ENCODE measurements at places on chromosomes 13 and 19.

DNA sequence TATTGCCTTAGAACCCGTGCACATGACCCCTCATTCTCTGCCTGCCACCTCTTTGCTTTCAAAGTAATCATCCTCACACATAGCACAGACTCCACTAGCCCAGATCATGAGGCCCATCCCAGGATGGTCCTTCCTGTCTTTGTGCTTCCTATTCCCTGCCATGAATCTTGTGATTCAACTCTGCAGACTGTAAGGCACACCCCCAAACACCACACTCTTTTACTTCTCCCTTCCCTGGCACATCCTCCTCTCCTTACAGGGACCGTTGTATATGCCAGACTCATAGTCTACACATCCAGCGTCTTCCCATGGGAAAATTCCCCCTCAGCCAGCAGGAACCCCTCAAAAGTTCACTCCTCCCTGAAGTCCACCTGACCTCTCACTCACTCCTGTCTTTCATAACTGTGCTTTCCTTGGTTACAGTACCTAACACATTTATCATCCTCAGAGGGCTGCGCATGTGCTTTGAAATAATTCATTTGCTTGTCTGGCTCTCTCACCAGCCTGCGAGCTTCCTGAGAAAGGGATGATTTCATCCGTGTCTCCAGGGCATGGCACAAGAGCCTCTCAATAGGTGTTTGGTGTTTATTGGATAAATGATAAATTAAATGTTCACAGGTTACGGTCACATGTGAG is 26.8 kb upstream of the LRCH1 start:
- DNase-seq, result no peak

GRCh38 chr13:69660155-69660554 is 447.5 kb upstream of the ATXN8OS start:
- no peak for DNase-seq

- no peak for DNase-seq
Observed at GRCh38 chr19:12095111-12095790, 30.7 kb downstream of the ZNF844 start.

DNA sequence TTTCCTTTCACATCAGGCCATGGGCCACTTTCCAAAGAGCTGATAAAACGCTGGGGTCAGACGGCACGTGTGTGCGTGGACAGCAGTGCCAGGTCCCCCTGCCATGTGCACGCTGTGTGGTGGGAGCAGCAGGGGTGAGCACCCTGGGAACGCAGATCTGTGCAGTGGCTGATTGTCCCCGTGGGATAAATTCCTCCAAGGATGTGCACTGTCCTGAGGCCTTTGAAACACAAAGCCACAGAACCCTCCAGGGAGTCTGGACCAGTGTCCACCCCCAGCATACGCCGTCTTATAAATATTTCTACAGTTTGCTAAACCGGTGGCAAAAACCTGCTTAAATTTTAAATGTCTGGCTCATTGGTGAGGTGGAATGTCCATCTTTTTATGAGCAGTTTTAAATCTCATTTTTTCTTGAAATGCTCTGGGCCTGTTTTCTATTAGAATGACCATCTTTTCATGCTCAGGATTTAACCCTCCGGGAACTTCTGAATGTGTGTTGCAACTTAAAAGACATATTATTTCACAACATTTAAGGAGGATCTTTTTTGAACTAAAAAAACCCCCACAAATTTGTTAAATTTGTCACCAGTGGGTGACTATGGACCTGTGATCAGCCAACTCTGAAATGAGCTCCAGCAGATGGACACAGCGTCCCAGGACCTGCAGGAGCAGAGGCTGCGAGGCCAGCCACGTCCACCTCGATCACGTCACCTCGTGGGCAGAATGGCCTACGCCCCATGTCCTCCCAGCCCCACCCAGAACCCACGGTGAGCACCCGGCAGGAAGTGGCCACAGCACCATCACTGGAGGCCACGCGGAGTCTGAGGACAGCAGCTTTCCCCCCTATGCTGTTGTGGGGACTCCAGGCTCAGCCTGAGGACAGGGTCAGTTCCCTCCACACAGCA is 68.6 kb downstream of the RASA3 start:
- DNase-seq, result peak; percentile 87

- no peak for DNase-seq
Observed at GRCh38 chr19:33273065-33273736, 29.1 kb downstream of the CEBPA start.

- no peak for DNase-seq
Observed at GRCh38 chr13:45691667-45692066, 10.5 kb upstream of the CBY2 start.

- no peak for DNase-seq
Observed at GRCh38 chr13:54614726-54615125, 1586.1 kb downstream of the OLFM4 start.

GRCh38 chr13:71964491-71965100 is 97.6 kb upstream of the DACH1 start:
- DNase-seq, result no peak

DNA sequence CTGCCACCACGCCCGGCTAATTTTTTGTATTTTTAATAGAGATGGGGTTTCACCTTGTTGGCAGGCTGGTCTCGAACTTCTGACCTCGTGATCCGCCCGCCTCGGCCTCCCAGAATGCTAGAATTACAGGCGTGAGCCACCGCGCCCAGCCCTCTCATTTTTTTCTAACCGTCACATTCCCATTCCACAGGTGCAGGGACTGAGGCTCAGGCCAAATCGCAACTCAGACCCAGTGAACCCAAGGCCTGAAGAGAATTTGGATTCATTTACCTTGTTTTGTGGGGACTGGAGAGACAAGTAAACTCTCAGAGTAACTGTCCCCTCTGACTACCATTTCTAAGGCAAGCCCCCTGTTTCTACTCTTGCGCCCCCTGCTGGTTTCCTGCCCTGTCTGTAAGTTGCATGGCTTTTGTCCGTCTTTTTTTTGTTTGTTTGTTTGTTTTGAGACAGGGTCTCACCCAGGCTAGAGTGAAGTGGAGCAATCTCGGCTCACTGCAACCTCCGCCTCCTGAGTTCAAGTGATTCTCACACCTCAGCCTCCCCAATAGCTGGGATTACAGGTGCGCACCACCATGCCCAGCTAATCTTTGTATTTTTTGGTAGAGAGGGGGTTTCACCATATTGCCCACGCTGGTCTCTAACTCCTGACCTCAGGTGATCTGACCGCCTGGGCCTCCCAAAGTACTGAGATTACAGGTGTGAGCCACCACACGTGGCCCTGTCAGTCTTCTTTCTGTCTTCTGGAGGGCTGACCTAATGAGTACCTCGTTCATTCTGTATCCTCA is 2.3 kb upstream of the STRN4 start:
- no peak for DNase-seq

- DNase-seq, result no peak
Observed at GRCh38 chr19:1690699-1691307, 38.4 kb upstream of the TCF3 start.

DNA sequence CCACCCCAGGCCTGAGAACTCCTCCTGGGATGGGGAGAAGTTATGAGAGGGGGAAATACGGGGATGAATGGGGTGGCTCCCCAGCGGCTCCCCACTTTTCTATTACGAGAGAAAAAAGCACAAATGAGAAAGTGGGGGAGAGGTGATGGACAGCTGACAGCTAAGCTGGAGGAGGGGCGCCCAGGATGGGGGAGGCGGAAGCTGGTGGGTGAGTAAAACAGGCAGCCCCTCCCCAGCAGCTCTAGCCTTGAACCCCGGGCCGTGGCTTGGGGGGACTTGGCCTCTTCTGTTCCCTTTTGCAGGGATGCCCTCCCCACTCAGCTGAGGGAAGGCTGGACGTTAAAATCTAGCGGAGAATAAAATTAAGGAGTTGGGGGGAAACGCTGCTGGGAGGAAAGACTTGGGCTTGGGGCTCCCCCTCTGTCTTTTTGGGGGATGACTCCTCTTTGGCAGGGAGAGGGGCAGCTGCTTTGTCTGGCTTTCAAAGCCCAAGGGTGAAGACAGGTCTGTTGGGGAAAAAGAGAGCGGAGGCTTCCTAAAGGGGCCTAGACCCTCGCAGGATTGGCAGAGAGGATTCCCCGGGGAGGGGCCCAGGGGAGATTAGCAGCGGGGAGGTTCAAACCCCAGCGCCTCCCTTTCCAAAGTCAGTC is 1.4 kb upstream of the SAMD1 start:
- DNase-seq, result no peak

- DNase-seq, result no peak
Observed at GRCh38 chr13:70864731-70865130, 756.5 kb upstream of the KLHL1 start.

DNA sequence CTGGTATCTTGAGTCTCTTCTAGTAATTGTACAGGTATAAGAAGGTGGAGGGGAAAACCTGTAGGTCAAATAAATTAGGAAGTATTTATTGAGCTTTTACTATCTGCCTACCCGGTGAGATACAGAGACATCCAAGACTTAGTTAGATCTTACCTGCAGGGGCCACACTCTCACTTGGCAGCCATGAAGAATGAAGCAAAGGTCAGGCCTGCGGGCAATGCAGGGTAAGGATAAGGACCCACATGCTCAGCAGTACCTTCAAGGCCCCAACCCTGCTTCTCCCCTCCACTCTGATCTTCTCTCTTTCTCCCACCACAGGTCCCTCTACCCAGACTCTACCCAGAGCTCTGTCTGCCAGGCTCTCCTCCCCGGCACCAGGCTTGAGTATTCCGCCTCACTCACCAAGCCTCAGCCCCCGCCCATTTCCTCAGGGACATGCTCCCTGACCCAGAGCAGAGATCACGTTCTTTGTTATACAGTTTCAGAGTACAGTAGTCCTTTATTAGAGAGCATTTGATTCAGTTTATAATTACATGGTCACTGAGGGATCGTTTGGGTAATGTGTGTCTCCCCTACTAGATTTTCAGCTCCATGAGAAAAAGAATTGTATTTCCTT is 18.9 kb upstream of the CLDN10 start:
- DNase-seq, result no peak

GRCh38 chr13:98989469-98990235 is 11.8 kb upstream of the DOCK9 start:
- no peak for DNase-seq

- no peak for DNase-seq
Observed at GRCh38 chr13:36057041-36057440, 74.1 kb downstream of the DCLK1 start.

GRCh38 chr13:70527599-70527998 is 419.3 kb upstream of the KLHL1 start:
- no peak for DNase-seq

DNA sequence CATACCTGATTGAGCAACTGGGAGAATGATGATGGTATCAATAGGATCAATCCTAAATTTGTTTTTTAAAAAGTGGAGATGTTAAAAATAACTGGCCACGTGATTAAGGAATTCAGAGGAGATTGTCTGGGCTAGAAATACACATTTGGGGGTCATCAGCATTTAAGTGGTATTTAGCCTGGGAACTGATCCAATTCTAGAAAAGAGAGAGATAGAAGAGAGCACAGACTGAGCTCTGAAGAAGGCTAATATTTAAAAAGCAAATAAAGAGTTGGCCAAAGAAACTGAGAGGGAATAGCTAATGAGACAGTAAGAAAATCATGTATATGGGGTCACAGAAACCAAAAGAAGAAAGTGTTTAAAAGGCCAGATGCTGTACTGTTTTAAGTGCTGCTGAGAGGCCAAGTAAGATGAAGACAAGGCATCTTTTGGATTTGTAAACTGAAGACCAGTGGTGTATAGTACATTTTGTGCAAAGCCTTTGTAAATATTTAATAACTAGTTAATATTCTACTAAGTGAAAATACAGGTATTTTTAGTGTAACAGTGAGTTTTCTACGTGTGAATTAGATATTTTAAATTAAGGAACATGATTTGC is 40.2 kb downstream of the UBL3 start:
- DNase-seq, result no peak

GRCh38 chr19:17868669-17869068 is 3.1 kb upstream of the SLC5A5 start:
- no peak for DNase-seq

DNA sequence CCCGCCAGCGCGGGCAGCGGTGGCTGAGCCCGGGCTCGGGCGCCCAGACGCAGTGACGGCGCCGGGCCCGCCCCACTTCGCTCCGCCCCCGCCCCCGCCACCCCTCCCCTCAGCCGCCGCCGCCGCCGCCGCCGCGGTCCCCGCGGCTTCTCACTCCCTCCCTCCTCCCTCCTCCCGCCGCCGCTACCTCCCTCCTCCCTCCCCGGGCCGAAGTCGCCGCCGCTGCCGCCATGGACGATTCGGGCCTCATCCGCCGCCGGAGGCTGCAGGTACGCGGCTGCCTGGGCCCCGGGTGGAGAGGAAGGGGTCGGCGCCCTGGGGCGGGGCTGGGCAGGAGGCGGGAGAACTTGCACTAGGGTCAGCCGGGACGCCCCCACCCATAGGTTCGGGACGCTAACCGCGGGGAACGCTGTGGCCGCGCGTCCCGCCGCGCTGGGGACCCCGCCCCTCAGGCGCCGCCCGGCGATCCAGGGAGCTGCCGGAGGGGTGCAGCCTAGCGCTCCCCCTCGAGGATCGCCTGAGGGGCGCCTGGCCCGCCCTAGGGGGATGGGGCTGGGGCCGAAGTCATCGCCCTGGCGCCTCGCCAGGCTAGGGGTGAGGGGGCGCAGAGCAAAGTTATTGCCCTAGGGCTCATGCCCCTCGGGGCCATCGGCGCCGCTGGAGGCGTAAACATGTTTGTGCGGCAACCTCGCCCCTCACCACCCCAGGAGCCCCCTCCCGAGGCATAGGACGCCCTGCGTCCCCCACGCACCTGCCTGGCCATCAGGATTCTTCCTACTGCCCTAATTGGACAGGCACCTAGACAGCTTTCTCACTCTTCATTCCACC is 427 bp downstream of the RTBDN start:
- DNase-seq, result no peak

DNA sequence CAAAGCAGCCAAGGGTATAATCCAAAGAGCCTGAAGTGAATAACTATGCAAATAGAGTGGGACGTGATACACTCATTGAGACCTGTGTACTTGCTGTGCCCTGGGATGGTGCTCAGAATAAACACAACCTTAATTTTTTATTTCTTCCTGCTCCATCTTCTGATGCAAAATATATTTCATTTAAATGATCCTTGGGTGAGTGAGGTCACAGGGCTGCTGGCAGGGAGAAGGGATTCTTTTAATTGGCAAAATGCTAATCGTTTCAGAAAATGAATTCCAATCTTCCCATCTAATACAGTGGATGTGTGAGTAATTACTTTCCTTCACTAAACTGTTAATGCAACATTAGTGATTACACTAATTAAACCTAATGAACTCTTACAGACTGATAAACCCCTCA is 63.5 kb downstream of the SIAH3 start:
- no peak for DNase-seq

All from BJ (cell line).